Posterior cingulate gyrus (tissue), 11 donors: ENCODE measurements at places on chromosomes 7 and 10.

- no peak for DNase-seq
These were observed 9.4 kb downstream of the FRG2B start for GRCh38 chr10:133617196-133617595.

DNA sequence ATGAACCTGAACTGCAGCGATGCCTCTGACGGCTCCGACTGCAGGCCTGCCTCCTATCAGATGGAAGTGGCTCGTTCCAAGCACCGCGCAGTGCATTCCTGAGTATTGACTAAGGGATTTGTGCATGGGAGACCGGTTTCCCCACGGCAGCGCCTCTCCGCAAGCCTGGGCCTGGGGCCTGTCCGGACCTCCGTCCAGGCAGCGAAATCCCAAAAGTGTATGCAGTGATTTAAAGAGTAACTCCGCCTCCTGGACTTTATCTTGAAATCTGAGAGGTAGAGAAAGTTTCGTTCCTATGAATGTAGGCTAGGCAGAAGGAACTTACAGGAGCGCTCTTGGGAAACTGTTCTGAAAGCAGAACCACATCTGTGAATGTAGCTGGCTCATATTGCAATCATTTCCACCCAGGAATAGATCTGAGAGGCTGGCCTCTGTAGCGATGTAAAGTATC lies 106.2 kb upstream of the CELF2 start:
- DNase-seq, result no peak

DNA sequence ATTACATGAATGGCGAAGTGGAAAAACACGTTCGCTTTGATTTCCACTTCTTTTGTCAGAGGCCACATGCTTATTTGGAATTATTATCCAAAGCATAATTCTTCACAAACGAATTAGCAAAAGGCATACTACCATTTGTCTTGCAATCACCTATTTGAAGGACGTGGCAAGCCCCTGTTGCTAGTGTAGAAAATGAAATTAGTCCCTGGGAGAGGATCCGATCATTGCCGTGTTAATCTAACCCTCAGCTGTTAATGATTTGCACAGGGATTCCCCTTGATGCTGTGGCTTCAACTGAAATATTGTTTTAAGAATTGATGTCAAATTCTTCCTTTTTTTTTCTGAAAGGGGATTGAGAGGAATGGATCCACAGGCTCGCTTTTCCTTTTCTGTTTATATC lies 4.6 kb downstream of the AGMO start:
- DNase-seq, result no peak

GRCh38 chr7:155722118-155722517 lies 77.7 kb downstream of the RBM33 start:
- no peak for DNase-seq

DNA sequence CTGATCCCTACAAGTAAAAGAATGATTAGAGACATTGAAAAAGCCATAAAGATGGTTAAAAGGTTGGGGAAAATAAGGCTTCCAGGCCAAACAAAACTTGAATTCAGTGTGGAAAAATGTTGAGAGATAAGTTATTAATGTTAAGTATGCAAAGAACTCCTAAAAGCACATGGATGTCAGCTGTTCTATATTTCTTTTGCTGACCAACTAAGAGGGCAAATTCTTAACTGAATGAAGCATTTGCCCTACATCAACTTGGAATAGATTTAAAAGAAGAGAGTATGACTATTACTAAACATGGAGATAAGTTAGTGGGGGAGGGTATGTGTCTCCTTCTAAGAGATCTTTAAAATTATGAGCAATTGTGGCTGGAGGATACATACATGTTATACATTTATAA lies 124.8 kb downstream of the KIAA1217 start:
- DNase-seq, result no peak

GRCh38 chr7:158955932-158956804 lies 99.8 kb downstream of the DYNC2I1 start:
- no peak for DNase-seq

- no peak for DNase-seq
These were observed 469.7 kb upstream of the COBL start for GRCh38 chr7:51786284-51786683.

DNA sequence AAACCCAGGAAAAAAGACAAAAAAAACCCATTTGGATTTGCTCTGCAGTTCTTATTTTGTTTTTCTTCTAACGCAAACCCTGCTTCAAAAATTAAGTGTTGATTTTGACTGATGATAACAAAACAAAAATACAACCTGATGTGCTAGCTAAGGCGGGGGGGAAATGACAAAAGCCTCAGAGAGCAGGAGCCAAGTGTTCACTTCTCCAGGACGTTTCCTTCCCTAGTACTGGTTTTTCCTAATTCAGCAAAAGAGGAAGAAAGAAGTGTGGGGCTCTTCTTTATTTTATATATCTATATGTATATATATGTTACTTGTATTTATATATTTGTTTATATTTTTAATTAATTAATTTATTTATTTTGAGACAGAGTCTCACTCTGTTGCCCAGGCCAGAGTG lies 28.0 kb downstream of the SNX10 start:
- DNase-seq, result no peak

- DNase-seq, result no peak
These were observed 524.5 kb downstream of the PHTF2 start for GRCh38 chr7:78323118-78323517.

DNA sequence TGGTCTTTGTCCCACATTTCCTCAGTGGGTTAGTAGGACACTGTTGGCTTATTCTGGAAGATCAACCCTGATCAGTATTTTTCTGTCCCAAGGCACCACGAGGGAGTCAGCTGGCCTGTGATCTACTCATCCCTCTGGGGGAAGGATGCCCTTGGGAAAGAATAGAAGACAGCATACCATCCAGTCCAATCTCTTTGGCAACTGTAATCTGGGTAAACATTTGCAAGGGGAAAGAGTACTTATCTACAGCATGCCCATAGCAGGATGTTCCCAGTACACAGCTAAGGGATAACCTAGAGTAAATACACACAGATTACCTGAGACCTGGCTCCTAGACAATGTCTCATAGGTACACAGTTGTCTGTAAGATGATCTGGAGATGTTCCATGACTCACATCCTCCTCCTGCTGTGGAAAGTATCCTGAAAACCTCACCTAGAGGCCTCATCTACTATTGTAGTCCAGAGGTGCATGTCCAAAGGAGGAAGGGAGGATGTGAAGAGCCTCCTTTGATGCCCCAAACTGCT lies 134.3 kb upstream of the VWC2 start:
- no peak for DNase-seq

DNA sequence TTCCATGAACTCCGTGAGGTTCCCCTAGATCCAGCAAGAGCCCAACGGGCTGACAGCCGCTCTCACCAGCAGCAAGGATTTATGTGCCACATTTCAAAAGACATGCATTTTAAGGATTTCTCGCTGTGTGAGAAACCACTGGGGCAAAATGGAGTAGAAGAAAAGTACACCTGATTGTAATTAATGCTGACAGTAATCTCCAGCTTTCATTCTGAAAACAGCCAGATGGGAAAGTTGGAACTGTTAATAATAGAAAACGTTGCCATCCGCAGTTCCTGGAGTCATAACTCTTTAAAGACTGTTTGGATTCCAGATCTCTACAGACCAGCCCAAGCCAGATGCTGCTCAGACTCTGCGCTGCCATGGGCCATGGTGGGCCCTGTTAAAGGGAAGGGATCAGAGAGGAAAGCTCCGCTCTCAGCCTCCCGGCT lies 216.9 kb upstream of the GLI3 start:
- no peak for DNase-seq

- DNase-seq, result no peak
These were observed 437.7 kb downstream of the RPS24 start for GRCh38 chr10:78471326-78471722.

DNA sequence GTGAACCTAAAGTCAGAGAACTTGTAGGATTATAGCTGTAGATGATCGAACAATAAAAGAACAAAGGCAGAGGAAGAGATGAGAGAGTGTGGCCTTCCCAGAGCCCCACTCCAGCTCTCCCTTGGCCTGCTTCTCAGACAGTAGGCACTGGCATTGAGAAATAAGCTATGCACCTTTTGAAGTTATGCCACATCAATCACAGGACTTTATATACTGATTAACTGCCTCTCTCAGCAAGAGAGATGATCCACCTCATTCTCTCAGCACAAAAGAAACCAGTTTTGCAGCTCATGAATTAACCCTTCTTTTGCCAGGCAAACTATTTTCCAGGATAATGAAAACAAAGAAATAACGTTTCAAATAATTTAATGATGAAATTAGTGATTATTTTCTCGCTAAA lies 22.0 kb upstream of the CTTNBP2 start:
- DNase-seq, result no peak

GRCh38 chr10:29160150-29160617 lies 128.7 kb upstream of the LYZL1 start:
- no peak for DNase-seq

DNA sequence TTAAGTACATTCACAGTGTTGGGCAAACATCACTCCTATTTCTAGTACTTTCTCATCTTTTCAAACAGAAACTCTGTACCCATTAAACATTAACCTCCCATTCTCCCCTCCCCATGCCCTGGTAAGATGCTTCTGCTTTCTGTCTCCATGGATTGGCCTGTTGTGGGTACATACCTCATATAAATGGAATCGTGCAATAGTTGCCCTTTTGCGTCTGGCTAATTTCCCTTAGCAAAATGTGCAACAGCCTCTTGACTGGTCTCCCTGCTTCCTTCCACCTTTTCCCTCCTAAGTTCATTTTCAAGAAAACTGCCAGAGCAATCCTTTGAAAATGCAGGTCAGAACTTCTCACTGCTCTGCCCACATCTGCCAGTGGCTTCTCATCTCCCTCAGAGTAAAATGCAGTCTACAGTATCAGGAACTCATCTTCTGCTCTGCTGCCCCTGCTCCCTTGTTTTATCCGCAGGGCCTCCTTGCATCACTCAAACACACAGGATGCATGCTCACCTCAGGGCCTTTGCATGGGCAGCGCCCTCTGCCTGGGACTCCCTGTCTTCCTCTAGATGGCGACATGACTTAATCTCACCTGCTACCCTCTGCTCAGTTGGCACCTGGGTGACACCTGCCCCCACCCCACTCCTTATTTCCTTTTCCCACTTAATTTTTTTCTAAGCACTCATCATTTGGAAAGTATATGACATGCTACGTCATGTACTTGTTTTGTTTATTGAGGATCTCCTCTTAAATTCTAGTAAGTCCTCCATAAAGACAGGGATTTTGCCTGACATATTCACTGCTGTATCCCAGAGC lies 44.3 kb upstream of the ECHDC3 start:
- no peak for DNase-seq

GRCh38 chr7:41732843-41733306 lies 30.0 kb upstream of the INHBA start:
- DNase-seq, result no peak

GRCh38 chr7:38306171-38306570 lies 32.7 kb upstream of the TARP start:
- no peak for DNase-seq

GRCh38 chr7:153005750-153006435 lies 246.3 kb downstream of the ACTR3B start:
- DNase-seq, result no peak

DNA sequence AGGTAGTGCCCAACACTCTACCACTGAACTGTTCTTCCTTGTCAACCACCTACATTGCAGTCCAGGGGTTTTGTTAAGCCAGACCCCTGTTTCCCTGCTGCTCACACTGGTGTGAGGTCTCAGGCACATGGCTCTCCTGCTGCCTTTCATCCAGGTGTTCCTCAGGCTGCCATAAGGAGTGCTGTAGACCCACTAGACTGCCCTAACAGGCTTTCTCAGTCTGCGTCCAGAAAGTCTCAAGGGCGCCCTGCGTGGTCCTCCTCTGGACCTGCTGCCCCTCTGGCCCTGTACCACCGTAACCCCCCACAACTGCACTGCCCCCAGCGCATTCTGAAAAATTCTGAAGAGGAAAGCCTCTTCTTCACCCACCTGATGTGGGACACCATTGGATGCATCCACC lies 225.7 kb upstream of the ANKRD30A start:
- no peak for DNase-seq

DNA sequence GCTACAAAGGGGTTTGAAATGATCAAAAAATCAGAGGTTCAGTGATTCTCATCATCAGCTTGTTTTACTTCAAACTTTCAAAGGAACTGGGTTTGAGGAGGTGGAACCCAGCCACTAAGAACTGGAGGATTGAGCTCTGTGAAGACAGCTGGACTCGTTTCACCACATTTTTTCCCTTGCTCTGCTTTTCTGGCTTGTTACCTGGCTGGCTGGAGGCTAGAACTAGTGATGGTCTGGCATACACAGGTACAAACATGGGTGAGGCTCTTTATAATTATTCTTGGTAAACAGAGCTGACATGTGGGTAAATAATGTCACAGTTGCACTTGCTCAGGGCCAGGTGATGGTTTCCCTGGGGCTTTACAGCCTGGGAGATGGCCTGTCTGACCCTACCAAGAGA lies 352.5 kb downstream of the FGFR2 start:
- DNase-seq, result no peak

DNA sequence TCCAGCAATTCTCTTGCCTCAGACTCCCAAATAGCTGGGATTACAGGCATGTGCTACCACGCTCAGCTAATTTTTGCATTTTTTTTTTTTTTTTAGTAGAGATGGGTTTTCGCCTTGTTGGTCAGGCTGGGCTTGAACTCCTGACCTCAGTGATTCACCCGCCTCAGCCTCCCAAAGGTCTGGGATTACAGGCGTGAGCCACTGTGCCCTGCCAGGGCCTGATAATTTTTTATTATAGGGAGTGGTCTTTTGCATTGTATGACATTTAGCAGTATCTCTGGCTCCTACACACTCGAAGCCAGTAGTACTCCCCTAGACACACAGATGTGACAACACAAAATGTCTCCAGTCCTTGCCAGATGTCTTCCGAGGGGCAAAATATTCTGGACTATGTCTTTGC lies 124.0 kb downstream of the DKK1 start:
- no peak for DNase-seq

DNA sequence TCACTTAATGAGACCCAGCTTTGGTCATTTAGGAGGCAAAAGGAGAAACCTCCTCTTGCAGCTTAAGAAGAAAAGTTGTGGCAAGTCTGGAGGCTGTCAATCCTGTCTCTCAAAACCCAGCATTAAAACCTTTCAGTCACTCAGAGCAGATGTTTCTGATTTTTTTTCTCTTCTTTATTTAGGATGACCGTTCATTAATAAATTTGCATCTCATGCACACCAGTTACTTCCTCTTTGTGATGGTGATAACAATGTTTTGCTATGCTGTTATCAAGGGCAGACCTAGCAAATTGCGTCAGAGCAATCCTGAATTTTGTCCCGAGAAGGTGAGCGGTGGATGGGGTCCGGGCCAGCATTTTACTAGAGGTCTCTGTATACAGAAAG lies 32.0 kb downstream of the TMEM248 start:
- DNase-seq, result no peak

GRCh38 chr10:73865459-73866442 lies 8.6 kb downstream of the CAMK2G start:
- DNase-seq, result no peak

- DNase-seq, result no peak
These were observed 161.0 kb upstream of the FAM171A1 start for GRCh38 chr10:15531927-15532722.

DNA sequence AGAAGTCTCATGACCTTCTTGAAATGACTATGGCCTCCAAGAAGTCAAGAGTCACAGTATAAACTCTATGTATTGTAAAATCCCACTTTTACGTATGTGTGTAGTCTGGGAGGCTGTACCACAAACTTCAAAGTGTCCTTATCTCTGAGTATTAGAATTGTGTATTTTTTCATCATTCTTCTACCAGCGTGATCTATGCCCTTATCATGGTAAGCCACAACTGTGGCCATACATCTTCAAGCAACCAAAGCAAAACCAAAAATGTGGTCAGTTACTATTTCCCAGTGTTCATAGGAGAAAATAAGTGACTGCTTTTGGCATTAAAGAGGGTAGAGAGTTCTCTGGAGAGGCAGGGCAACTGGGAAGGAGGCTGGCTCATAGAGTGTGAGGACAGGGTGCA lies 42.8 kb downstream of the SPOCK2 start:
- DNase-seq, result no peak
